ENCODE measurements at places on chromosomes 1 and 21.

- no peak for DNase-seq
Observed at GRCh38 chr1:65525266-65526048, 105.0 kb downstream of the LEPR start.

DNA sequence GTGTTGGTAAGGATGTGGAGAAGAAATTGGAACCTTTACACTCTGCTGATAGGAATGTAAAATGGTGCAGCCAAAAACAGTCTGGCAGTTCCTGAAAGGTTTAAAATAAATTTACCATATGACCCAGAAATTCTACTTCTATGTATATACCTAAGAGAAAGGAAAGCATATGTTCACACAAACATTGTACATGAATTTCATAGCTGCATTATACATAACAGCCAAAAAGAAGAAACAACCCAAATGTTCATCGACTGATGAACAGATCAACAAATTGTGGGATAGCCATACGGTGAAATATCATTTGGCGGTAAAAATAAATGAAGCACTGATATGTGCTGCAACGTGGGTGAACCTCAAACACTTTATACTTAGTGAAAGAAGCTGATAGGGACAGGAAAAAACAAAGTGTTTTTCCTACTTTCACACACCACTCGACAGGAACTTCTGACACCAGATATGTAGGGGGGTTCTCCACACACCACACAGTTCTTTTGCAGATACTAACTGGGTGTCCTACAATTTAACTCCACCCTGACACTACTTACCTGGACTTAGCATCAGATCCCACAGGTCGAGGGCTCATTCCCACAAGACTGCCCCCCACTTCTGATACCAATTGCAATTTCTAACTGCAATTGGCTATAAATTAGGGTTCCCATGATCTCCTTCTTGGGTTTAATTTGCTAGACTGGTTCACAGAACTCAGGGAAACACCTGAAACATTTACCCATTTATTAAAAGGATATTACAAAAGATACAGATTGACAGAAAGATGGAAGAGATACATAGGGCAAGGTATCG lies 35.9 kb upstream of the ZNF326 start:
- DNase-seq = no peak

- no peak for DNase-seq
Observed at GRCh38 chr1:212255705-212256307, 29.4 kb upstream of the PPP2R5A start.

GRCh38 chr1:156513185-156513584 lies 12.6 kb upstream of the MEF2D start:
- no peak for DNase-seq

DNA sequence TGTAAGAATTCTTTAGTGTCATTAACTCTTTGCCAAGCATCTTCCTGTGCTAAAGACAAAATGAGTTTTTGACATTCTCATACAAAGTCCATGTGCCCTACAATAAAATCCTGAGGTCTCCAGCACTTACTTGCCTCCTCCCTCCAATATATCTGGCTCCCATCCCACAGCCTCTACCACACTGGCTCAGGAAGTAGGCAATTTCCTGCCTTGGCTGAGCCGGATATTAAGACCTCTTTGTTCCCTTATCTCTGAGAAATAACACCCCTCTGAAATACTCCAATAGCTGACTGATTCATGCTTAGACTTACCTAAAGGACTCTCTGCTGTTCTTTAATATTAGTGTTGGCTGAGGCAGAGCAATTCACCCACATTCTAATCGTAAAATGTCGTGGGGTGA lies 37.6 kb upstream of the GORAB start:
- no peak for DNase-seq

DNA sequence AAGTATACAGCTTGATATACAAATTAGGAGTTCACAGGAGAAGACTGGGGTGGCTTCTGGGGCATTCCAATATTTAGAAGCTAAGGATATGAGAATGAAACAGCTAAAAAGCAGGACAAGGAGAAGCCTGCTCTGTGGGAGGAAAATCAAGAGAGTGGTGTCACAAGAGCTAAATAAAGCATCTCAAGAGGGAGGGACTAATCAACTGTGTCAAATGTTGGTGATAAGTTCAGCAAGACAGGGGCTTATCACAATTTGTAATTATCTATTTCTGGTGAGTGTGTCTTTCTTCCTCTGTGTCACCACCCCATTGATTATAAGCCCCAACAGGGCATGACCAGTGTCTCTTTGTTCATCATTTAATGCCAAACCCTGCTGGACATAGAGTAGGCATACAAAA lies 295.8 kb upstream of the DUSP10 start:
- DNase-seq = no peak

- DNase-seq = no peak
Observed at GRCh38 chr1:230948301-230948700, 30.4 kb downstream of the TTC13 start.

GRCh38 chr1:147169840-147170674 lies 2.2 kb downstream of the PRKAB2 start:
- no peak for DNase-seq

GRCh38 chr21:18917622-18918021 lies 514.0 kb upstream of the TMPRSS15 start:
- DNase-seq = no peak

DNA sequence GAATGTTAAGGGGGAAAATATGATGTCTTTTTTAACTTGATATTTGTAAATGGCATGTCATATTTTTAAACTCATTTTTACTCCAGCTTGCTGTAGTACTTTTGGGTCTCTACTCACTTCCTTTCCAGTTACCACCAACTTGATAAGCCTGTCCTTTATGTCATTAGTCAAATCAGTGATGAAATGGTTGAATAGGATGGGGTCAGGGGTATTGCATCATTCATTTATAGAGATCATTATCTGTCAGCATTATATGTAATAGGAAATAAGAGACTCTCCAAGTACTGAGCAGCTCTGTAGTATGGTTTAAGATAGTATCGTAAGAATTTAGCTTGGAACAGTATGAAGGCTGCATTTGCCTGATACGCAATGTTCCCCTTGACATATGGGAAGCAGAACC lies 227.3 kb downstream of the BRINP3 start:
- no peak for DNase-seq

GRCh38 chr1:210527091-210527490 lies 198.4 kb downstream of the HHAT start:
- DNase-seq = no peak

GRCh38 chr1:230669543-230669942 lies 27.3 kb downstream of the COG2 start:
- no peak for DNase-seq

DNA sequence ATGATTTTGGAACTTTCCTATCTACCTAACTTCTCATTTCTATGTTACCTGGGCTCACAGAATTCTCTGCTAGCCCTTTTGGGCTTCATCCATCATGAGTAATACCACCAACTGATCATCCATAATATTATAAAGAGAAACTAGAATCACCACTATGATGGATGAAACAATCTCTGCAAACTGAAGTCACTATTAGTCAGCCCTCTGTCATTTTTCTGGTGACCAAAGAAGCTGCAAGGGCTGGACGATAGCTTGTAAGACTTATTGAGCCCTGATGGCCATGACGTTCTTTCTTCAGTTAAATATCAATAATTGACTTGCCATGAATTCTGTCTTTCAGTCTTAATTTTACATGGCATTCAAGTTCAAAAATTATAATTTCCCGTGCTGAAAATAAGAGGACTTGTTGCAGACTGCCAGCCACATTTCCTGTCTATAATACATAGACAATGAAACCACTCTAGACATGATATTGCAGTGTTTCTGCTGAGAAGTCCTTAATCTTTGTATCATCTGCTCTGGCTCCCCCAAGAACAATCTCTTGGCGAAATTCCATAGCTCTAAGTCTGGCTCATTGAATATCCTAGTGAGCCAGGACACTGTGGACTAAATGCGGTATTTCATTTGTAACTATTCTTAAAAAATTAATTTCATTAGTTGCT lies 655.0 kb upstream of the CAMK1G start:
- no peak for DNase-seq

DNA sequence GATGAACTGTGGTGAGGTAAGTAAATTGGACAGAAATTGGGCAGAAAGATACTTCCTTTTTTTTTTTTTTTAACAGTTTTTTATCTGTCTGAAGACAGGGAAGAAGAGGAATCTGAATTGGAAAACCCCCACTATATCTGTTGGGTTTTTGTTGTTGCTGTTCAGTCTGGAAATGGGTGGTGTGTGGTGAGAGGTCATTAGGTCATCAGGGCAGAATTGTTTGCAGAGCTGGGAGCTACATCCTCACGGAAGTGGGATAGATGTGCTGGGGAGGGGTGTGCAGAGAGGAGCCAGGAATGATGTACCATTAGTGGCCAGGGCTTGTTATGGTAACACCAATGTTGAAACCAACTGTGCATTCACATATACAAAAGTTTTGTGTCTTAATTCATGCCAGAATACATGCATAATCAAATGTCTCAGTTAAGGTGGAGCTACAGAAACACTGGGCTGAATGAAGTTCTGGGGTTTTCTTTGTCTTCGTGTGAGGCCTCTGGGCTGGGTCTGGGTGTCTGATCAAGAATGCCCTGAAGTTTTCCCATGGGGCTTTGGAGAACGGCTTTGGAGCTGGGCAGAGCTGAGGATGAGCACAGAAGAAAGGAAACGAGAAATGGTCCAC lies 12.4 kb downstream of the USP25 start:
- no peak for DNase-seq
